ENCODE measurements at places on chromosomes 16 and 17.

DNA sequence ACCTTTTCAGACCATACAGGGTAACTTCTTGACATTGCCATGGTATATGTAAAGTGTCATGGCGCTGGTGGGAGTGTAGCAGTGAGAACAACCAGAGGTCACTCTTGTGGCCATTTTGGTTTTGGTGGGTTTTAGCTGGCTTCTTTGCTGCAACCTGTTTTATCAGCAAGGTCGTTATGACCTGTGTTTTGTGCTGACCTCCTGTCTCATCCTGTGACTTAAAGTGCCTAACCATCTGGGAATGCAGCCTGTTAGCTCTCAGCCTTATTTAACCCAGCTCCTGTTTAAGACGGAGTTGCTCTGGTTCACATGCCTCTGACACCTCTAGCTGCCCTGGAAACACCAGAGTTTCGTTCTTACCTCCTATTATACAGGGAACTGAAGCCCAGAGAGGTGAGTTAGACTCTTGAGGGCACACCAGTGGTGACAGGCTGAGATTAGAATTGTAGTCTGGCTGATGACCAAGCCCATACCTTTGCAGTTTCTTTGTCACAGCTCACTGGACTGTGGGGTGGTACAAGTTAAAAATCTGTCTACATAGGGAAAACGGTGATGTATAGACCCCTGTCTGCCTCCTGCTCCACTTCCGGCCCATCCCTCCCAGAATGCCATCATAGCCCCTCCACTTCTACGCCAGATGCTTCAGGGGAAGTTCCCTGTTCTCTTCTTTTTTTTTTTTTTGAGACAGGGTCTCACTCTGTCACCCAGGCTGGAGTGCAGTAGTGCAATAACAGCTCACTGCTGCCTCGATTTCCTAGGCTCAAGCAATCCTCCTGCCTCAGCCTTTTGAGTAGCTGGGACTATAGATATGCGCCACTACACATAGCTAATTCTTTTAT lies 21.0 kb downstream of the KSR1 start:
- no peak for DNase-seq

- no peak for DNase-seq
Measured at GRCh38 chr16:30030011-30030685, 923 bp downstream of the TLCD3B start.

DNA sequence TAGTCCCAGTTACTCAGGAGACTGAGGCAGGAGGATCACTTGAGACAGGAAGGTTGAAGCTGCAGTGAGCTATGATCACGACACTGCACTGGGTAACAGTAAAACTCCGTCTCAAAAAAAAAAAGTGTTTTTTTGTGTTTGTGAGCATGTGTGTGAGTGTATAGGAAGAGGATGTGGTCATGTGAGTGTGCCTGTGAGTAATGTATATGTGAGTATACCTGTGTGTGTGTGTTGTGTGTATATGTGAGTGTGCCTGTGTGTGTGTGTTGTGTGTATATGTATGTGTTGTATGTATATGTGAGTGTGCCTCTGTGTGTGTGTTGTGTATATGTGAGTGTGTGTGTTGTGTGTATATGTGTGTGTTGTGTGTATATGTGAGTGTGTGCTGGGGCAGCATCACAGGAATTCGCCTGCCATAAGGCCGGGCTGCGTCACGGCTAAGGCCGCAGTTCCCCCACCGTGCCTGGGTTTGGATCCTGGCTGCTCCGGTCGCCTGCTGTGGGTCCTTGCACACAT lies 21.4 kb upstream of the NPTX1 start:
- no peak for DNase-seq

- DNase-seq: no peak
Measured at GRCh38 chr17:57422574-57423164, 166.3 kb downstream of the MSI2 start.
